ENCODE measurements at places on chromosomes 4 and X.

DNA sequence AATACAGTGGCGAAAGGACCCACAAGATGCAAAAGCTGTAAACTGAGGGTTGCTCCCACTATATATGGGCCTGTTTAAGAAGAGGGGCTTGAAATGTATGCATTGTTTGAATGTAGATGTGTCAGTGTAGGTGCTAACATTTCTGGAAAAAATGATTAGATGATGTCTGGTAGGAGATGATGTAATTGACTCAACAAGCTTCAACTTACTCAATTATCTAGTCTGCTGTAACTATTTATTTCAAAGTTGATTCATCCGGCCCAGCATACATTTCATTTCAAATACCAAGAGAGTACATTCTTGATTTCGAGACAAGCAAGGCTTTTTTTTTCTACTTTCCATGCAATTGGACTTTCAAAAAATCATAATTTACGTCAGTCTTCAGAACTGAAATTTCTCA lies 9.3 kb upstream of the ENAM start:
- DNase-seq: no peak

- DNase-seq: no peak
Observed at GRCh38 chrX:50736656-50737055, 77.3 kb downstream of the SHROOM4 start.

- DNase-seq: no peak
Observed at GRCh38 chrX:136662976-136663375, 15.0 kb downstream of the CD40LG start.

- DNase-seq: peak; percentile 23
Observed at GRCh38 chr4:33837043-33837838, 2407.1 kb downstream of the ARAP2 start.

DNA sequence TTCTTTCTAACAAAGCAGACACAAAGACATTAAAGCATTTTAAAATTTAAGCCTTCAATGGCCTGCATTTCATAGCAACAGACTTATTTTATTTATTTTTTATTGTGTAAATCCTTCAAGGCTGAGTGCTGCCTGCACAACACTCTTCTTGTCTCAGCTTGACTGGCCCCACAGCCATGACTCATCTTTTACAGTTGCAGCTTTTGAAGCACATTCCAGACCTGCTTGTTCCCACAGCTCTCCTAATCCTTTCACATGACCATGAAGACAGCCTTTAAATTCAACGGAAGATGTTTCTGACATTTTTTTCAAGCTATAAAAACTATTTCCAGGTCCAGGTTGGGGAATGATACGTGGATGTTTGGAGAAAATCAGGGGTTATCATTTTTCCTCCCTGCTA lies 276.9 kb upstream of the TACR3 start:
- peak; percentile 98 for DNase-seq

DNA sequence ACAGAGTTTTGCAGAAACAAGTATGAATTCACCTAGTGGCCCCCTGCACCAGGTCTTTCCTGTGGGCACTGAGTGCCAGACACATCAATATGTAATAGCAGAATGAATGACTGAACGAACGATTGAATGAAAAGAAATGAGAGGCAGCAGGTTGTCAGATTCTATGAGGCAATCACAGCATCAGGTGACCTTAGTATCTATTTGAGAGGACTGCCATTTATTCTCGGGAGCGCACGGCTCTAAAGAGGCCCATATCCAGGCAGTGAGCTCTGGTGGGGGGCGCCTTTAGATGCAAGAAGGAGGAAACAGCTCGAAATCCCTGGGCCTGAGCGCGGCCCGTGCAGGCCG lies 528 bp upstream of the SLC25A4 start:
- DNase-seq: peak; percentile 24

DNA sequence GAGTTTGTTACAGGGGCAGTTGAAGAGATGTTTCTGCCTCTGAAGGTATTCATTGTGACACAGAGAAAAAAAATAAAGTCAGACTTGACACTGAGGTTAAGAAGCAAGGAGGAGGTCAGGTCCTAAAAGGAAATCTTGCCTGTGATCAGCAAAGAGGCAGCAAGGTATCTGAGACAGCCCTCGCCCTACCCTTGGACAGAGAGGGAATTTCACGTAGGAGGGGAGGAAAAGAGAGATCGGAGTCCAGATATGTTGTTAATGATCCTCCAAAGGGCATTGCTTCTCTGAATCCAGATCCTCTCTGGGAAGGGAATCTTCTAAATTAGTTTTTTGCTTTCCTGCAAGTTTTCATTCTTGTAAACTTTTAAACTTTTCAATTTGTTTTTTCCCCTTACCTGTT lies 15.3 kb upstream of the PRR27 start:
- DNase-seq: no peak

DNA sequence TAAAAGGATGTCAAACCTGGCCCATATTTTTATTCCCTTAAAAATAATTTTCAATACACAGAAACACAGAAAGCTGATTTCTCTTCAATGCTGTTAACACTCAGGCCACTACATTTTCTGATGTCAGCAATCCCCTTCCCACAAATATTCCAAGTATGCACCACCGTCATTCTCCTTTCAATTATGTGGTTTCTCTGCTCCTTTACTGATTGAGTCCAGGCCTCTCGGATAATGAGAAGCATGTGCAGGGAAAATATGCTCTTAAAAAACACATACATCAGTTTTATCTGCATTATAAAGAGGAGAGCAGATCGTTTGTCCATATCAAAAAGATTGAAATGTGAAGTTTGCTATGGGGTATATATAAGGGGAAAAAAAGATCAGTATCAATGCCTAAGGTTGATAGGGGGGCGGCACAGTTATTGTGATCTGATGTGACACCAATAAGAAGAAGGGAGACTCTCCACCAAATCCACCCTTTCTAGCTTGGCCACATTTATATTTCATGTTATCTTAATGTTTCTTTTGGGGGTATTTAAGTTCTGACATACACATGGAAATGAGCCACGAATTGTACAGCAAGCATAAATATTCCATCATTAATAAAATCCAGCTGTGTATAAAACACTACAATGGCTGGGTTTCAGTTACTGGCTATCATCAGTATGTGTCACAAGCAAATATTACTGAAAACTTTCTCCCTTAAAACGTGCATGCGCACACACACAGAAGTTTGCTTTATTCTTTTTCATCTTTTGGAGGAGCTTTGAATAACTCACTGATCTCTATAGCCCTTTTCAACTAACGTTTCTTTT lies 6.4 kb downstream of the AMOT start:
- DNase-seq: no peak

- DNase-seq: no peak
Observed at GRCh38 chr4:30904588-30904987, 184.4 kb downstream of the PCDH7 start.

DNA sequence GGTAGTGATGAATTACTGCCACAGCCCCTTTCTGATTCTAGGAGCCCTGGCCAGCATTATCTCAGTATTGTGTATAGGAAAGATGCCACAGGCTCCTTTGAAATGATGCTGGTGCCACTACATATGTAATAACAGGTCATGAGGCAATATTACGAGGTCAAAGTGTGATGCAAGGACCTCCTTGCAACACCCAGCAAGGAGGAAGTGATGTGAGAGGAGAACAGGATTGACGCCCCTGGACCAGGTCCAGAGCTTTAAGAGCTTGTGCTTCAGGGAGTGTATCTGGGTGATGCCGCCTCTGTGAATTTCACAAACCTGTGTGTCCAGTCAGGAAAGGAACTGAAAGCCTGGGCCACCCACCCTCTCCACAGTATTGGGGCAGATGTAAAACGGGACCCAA lies 261.8 kb downstream of the MID1IP1 start:
- DNase-seq: peak; percentile 79

- DNase-seq: no peak
Observed at GRCh38 chrX:47177079-47177478, 16.6 kb upstream of the UBA1 start.

DNA sequence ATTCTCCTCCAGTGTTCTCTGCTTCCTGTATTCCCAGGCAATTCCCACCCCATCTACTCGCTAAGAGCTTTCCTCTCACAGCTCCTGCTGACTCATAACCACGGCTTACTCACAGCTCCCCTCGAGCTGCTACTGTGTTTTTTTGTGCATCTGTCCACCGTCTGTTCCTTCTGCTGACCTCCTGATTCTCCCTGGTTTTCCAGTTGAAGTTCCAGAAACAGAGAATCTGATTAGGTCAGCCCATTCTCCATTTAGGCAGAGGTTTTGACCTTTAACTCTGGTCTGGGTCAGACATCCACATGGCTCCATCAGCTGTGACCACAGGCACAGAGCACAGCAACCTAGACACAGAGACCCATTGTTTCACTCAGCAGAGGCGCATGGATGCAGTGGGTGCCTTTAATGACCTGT lies 5.5 kb upstream of the SMIM20 start:
- DNase-seq: peak; percentile 89

Measured in epithelial cell of esophagus (primary cell).